Activated CD4-positive, alpha-beta T cell treated with anti-CD3 and anti-CD28 coated beads, Interleukin-2, amount 50 U/mL, for 24 hours (primary cell): ENCODE measurements at places on chromosomes 7 and 10.

DNA sequence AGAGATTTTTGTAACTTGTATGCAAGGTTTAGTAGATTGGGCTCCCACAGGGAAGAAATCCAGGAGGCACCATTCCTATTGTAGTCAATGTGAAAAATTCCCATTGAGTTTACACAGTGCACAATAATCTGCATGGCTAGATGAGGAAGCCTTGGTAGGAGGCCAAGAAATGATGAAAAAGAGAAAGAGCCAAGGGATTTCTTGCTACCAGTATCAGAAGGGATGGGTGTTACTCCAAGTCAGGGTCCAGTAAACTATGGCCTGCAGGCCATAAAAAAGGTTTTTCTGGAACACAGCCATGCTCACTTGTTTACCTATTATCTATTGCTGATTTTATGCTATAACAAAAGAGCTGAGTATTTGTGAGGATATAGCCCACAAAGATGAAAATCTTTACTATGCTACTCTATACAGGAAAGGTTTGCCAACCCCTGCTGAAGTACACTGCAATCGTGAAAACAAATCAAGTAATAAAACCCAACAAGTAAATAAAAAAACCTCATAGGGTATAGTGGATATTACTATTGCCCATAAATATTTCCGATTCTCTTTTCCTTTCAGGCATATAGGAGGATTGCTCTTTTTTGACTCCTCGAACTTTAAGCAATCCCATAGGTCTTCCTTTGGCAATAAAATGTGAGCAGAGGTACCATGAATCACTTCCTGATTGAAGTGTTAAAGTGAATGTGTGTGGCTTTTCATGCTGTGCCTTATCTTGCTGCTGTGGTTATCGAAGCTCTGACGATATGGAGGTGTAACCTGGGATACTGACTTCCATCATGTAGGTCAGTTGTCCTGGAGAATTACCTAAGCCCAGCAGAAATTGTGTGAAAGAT lies 256.3 kb upstream of the MAGI2 start:
- no peak for DNase-seq

DNA sequence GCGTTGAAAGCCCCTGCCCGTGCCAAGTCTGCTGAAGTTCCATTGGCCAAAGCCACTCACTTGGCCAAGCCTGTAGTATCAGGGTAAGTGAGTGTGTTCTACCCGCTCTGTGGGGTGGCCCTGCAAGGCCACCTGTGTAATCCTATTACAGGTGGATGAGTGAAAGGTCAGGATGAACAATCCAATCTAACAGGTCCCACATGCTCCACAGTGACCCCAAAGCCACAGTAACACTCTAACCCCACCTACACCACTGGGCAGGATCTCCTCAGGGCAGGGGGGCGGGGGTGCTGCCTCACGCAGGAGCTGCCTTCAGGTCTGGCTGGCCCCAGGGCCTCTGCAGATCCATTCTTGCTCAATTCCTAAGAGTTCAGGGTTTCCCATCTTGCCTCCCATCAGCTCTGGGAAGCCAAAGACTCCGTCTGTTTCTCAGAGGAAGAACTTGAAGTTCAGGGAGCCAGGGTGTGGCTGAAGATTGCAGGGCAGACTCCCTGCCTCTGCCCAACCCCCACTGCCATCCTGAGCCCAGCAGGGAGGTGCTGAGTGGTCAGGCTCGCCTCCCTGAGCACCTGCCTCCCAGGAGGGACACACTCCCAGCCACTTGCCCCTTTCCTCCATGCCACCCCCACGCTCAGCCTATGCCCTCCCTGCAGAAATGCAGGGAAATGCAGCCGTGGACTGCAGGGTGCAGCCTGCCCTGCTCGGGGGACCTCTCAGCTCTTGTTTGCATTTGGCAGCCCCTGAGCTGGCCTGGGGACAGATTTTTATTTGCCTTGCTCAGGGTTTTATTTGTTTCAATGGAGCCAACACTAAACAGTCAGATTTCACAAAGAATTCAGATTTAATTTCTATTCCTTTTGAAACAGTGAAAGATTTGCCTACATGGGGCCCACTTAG lies 9.8 kb upstream of the COMTD1 start:
- DNase-seq = no peak

DNA sequence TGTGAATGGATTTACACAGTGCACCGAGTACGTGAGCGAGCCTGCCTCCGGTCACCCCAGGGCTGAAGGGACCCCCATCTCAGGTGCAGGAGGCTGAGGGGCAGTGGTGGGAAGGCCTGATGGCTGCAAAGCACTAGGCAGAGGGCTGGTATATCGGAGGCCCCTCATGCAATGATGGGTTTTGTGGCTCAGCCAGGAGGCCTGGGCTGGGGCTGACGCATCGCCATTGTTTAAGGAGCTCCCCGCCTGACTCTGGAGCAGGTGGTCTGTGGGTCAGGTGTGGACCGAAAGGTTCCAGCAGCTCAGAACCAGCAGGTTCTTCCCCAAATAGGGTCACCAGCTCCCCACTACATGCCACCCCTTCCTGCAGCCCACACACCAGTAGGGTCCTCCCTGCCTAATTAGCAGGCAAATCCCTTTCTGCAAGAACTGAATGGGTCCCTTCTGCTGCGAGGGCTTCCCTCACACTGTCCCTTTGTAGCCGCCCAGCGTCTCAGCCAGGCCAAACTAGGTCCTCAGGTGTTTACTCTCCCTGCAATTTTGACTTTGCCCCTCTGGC lies 33.0 kb downstream of the OAT start:
- DNase-seq = no peak

DNA sequence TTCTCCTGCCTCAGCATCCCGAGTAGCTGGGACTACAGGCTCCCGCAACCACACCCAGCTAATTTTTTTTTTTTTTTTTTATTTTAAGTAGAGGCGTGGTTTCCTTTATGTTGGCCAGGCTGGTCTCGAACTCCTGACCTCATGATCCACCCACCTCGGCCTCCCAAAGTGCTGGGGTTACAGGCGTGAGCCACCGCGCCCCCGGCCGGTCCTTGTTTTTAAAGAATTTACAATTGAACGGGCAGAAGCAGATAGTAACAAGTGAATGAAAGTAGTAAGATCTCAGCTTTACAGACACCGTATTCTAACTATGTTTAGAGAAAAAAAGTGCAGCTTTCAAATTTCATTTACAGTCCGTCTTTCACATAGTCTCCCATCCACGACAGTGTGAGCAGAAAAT lies 112.5 kb upstream of the VWC2 start:
- no peak for DNase-seq

GRCh38 chr10:84008878-84009277 lies 130.4 kb upstream of the GHITM start:
- no peak for DNase-seq

DNA sequence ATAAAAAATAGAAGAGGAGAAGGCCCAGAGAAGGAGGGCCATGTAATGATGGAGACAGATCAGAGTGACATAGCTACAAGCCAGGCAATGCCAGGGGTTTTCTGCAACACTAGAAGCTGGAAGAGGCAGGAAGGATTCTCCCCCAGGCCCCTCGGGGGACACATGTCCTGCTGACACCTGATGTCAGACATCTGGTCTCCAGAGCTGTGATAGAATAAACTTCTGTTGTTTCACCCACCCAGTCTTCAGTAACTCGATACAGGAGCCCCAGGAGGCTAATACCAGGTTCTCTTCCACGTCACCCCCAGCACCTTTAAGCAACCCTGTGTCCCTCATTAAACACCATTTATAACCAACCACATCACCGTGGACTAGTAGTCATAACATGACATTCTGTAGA lies 94.9 kb downstream of the TMEM130 start:
- no peak for DNase-seq

DNA sequence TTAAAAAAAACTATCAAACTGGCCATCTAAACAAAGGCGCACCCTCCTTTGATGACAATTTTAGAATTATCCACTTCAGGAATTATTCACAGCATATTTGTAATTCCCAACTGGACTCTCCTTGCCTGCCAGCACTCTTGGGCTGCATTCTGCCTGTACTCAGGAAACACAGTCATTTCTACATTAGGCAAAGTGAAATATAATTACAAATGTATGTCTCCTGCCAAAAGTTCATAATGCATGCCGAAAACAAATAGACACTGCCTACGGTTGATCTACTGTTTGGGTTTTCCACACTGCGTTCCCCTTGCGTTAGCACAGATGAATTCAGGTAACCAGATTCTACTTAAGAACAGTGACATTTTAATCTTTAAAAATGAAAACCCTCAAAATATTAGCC lies 1.9 kb downstream of the HGF start:
- DNase-seq = no peak

DNA sequence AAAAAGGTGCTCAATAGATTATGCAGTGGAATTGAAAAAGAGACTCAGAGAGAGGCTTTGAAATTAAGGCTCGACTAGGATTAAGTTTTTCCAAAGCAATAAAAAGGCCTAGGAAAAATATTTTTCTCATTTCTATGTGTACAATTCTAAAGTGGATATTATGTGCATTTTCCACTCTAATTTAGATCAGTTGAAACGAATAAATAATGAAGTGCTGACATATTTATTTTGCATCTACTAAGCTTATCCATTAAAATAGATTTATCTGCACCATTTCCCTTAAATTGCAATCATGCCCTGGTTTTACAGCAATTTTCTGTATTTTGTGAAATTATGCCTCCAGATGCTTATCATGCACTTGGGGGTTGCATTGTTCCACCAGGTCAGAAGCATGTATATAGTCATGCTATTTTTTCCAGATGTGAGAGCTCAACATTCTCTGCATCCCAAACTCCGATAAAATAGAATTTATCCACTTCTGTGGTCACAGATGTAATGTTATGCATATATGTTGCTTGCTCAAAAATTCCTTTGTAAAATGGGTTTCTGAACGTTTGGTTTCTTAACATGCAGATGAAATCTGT lies 18.3 kb downstream of the FIGNL1 start:
- DNase-seq = no peak

DNA sequence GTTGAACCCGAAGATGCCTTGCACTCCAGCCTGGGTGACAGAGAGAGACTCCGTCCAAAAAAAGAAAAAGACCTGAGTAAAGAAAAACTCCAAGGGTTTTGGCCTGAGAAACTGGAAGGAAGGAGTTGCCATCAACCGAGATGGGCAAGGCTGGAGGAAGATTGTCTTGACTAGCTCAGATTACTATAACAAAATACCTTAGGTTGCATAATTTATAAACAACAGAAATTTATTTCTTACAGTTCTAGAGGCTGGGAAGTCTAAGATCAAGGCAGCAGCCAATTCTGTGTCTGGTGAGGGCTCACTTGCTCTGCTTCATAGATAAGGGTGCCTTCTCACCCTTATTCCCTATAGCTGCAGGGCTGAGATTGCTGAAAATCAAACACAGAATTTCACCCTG lies 91.2 kb downstream of the CUL2 start:
- no peak for DNase-seq

DNA sequence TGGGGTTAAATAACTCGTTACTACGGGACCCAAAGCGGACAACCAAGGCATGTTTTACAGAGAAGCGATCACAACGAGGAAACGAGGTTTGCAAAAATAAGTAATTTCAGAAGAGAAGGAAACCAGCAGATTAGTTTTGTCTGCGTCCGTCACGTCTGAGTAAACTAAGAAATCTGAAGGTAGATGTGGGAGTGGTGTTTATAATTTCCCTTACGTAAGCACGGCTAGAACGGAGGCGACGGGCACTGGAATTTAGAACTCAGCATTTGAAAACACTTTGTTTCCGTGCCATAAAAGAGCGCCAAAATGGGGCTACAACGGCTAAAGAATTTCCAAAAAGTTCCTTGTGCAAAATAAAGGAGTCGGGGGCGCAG lies 718 bp upstream of the UMAD1 start:
- no peak for DNase-seq

GRCh38 chr10:13165177-13165576 lies 3.8 kb downstream of the MCM10 start:
- DNase-seq = no peak

DNA sequence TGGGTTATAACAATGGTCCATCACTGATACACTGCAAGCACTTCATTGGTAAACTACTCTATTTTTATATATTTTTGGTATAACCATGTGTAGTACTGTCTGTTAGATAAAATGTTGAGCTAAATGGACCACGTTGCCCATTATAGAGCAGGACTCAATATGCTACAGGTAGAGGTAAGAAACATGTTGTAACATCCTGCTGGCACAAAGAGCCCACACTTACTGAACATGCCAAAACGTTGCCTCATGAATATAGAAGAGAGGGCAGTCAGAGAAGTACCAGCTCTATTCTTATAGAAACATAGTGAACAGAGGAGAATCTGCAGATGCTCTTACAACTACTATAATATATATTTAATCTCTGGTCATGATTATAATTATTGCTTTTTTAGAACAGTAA lies 18.4 kb upstream of the MET start:
- no peak for DNase-seq

- DNase-seq = no peak
These were observed 12.7 kb upstream of the SVIL start for GRCh38 chr10:29647478-29647877.

GRCh38 chr10:28774051-28774995 lies 97.0 kb downstream of the BAMBI start:
- no peak for DNase-seq

DNA sequence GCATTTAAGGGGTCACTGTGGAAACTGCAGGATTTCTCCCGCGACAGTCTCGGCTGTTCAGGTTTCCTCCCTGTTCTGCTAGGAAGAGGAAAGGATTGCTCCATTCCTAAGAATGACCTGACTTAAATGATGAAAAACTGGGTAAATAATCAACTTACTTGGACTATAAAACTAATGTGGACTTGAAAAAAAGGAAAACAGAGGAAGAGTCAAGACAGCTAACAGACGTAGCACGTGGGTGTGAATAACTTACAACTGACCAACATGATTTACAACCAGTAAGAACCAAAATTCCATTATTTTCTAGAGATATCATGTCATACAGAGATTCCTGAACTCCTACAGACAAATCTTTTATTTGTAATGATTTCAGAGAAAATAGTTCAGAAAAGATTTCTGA lies 93.8 kb downstream of the ADAM12 start:
- no peak for DNase-seq

DNA sequence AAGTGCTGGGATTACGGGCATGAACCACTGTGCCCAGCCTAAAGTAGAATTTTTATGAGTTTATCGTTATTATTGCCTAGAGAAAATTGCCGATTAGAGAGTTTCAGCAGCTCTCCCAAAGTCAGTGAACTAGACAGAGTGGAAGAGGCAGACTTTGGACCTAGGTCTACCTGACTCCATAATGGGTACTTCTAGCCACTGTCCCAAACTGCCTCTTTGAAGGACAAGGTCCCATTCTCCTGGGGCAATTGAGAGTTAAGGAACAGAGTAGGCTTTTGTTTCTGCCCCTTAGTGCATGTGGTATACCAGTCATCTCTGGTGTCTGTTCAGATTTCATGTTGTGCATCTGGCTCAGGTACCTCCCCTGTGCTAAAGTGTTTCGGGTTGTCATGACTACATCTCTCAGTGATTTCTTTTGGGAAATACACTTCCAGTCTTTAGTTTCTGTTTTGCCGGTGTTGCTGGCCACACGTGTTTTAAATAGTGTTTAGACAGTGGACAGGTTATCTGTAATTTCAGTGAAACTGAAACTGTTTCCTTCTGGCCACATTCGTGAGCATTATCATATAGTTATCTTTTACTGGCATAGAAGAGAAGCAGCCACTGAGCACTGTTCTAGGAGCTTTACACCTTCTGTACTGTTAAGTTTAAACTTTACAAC lies 4.7 kb downstream of the TMEM236 start:
- no peak for DNase-seq

GRCh38 chr7:111672901-111673300 lies 110.6 kb upstream of the IMMP2L start:
- no peak for DNase-seq
